Spinal cord (tissue), 10 donors: ENCODE measurements at places on chromosomes 16 and 17.
A peak's percentile ranks its signal among the peaks of the same experiment; 100 is the strongest.

GRCh38 chr17:48995304-48995973, 1.7 kb upstream of the IGF2BP1 start:
- peak overlapping the region; percentile 56 for H3K4me3 ChIP-seq
- H3K4me1 ChIP-seq: peaks cover 33% of the 10 kb centered on the region
- DNase-seq: peak; percentile 61
- no peaks in the 10 kb centered on the region for H3K36me3 ChIP-seq

DNA sequence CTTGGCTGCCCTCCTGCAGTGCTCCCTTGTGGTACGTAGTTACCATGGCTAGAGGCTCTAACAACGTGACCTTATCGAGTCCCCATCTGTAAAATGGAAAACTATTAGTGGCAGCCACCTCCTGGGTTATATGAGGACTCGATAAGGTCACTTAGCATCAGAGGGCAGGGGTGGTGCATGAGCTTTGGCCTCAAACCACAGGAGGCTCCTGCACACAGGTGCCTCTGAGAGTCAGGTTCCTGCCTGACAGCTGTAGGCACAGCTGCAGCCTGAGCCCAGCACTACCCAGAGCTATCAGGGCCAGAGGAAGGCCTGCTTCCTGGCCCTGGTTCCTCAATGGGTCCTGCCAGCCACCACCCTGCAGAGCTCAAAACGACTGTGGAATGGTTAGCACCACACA, 57.2 kb upstream of the SEC14L1 start:
- H3K27ac ChIP-seq: no peak overlapping the region
- no peaks in the 10 kb centered on the region for H3K36me3 ChIP-seq
- DNase-seq: no peak
- H3K4me3 ChIP-seq: no peak overlapping the region

DNA sequence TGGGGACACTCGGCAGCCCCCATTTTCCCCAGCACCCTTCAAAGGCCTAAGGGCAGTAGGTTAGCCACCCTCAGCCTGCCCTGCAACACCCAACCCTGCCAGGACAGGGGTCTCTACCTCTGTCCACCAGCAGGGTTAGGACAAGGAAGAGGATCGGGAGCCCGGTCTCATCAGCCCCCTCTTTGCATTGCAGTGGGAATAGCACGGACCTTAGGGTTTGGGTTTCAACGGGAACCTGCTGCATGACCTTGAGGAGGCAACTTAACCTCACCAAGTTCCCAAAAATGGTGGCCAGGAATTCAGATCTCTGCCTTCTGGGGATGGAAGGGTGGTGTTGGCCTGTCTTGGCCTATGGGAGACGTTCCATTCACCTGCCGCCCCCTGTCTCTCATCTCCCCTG, 20.2 kb upstream of the SPPL2C start:
- no peak overlapping the region for H3K27ac ChIP-seq
- no peak for DNase-seq
- H3K36me3 ChIP-seq: peaks cover 6% of the 10 kb centered on the region
- H3K4me3 ChIP-seq: no peak overlapping the region

GRCh38 chr17:68296217-68297191, 5.2 kb downstream of the ARSG start:
- peaks cover 13% of the 10 kb centered on the region for H3K4me1 ChIP-seq
- H3K36me3 ChIP-seq: no peaks in the 10 kb centered on the region
- no peak for DNase-seq
- H3K4me3 ChIP-seq: no peak overlapping the region
- no peak overlapping the region for H3K27ac ChIP-seq
- H3K27me3 ChIP-seq: peaks cover 6% of the 10 kb centered on the region

- H3K27ac ChIP-seq: no peak overlapping the region
- peaks cover 2% of the 10 kb centered on the region for H3K27me3 ChIP-seq
- no peaks in the 10 kb centered on the region for H3K36me3 ChIP-seq
- peaks cover 24% of the 10 kb centered on the region for H3K4me1 ChIP-seq
These were observed 8.5 kb upstream of the CRHR1 start for GRCh38 chr17:45775576-45776011.

DNA sequence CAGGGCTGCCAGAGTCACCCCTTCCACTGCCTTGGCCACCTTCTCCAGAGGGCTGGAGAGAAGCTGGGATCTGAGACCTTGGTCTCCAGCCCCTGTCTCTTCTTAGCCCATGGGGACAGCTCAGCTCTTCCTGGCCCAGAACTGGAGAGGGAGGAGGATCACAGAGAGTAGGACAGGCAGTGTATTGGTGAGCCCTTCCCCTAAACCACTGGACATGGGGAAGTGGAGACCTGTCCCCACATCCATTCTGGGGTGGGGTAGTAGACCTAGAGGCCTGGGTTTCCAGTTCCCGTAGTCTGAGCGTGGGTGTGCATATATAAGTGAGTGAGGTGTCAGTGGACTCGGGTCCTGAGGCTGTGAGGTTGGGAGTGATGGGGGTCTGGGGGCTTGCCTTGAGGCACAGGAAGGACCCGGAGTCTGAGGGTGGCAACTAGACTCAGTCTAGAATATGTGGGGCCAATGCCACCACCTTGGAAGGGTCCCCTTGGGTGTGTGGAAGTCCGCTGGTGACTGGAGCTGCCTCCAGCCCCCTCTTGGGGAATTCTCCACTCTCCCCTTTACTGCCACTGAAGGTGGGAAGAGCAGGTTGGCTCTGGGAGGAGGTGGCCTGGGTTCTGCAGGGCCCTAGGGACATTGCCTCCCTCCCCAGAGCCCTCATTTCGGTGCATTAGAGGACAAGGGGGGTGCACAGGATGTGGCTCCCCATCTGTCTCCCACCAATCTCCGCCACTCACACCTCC, 19.9 kb downstream of the GJD3 start:
- peak overlapping the region; percentile 83 for H3K4me3 ChIP-seq
- H3K4me1 ChIP-seq: peaks cover 80% of the 10 kb centered on the region
- peak overlapping the region; percentile 91 for H3K27ac ChIP-seq
- H3K36me3 ChIP-seq: peaks cover 19% of the 10 kb centered on the region
- no peak for DNase-seq
